HFF-Myc (cell line): ENCODE measurements at places on chromosomes 3 and 15.

DNA sequence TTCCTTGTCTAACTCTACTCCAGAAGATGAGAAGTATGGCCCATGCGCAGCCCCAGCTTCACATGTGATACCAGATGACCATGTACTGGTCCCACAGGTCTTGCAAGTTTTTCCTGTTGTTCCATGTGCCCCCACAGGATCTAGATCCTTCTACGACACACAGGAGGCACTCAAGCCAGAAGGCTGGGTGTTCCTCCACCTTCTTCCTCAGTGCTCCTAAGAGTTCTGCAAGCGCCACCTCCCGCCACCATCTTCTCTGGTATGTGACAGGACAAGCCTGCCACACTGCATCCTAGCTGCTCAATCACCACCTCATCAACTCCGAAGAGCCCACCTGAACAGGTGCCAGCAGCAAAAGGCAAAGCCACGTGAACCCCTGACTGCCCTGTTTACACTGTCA is 43.1 kb downstream of the XXYLT1 start:
- no peak for DNase-seq

GRCh38 chr3:152626226-152626625 is 208.7 kb upstream of the P2RY1 start:
- no peak for DNase-seq

DNA sequence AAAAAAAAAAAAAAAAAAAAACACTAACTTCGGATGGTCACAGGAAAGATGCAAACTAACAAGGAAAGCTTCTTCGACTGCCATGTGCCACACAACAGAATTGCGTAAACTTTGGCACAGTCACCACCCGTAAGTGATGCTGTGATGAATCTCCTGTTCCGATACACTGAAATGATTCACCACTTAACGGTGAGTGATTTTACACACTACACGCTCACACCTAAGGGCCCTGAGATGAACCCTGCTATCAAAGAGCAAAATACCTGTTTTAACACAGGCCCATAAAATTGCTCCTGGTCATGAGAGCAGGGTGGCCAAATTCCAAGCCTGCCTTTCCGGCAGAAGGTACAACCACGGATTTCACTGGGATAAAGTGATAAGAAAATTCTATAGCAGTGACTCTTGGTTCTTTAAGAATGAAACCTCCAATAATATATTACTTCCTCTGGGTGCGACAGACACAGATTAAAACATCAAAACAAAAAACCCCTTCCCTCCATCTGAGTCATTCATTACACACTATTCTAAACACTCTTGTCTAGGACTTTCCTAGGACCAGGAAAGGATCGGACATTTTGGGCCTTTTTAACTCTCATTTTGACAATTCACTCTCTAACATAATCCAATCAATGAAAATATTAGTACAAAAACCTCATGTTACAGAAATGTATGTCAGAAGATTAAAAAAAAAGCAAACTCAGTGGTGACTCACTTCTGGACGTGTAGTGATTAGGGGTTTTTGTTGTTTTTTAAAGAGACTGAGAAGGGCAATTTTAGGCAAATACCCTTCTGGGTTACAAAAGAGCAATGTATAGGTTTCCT is 28.3 kb downstream of the LRIG1 start:
- no peak for DNase-seq

- DNase-seq = no peak
These were observed 714 bp downstream of the ECT2 start for GRCh38 chr3:172751175-172751704.

GRCh38 chr15:48371961-48372360 is 40.7 kb downstream of the DUT start:
- DNase-seq = no peak

- no peak for DNase-seq
These were observed 71.0 kb downstream of the THSD4 start for GRCh38 chr15:71186267-71186666.

GRCh38 chr15:39283531-39283930 is 297.3 kb upstream of the THBS1 start:
- DNase-seq = no peak

DNA sequence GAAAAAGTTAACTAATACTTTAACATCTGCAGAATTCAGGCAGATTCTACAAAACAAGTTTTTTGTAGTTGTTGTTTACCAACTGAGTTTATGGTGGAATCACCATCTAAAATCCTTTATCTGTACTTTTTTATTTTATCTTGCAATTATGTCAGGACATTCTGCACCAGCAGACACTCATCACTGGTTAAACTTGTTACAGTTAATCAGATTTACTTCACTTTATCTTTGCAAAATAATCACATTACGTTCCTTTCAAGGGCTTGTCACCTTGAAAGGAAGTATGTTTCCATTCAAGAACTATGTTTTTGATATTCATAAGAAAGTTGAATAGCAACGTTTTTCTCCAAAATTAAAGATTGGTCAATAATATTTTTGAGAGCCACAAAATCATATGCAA is 796.6 kb upstream of the ROBO1 start:
- no peak for DNase-seq

- no peak for DNase-seq
These were observed 18.6 kb upstream of the THSD4 start for GRCh38 chr15:71096676-71097075.

DNA sequence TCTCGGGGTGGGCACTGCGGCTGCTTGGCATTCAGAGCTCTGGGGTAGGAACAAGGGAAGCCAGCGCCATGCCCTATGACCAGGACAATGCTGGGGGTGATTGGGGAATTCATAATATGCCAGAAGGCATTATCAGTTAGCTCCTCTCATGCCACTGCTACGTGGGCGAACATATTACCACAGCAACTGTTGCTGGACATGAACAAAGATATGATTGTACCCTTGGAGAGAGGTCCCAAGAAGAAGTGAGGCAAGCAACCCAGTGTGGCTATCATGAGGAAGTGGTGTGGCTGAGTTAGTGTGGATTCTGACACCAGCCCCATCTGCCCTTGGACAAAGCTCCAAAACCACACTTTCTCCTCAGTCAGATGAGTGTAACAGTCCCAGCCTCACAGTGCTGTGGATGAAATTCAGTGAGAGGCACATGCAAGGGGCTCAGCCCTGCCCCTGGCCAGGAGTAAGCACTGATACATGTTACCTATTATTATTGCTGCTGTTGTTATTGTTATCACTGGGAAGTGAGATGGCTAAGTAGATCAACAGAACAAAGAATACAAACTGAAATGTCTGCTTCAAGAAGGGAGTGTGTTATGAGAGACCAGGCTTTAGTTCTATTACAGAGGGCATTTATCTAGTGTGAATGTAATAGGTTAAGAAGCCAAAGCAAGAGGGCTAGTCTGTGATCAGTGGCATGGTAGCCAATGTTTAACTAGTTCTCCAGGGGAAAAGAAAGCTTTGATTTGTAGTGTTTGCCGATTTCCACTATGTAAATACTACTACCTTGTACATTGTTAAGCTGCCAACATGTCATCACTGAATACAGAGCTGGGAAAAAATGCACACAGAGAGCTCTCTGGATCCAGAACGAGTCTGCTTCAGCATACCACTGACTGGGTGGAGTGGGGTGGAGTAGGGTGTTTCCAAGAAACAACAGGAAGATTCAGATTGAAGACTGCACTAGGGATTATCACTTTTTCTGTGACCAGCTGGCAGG is 222.3 kb upstream of the EIF1B start:
- DNase-seq = no peak

DNA sequence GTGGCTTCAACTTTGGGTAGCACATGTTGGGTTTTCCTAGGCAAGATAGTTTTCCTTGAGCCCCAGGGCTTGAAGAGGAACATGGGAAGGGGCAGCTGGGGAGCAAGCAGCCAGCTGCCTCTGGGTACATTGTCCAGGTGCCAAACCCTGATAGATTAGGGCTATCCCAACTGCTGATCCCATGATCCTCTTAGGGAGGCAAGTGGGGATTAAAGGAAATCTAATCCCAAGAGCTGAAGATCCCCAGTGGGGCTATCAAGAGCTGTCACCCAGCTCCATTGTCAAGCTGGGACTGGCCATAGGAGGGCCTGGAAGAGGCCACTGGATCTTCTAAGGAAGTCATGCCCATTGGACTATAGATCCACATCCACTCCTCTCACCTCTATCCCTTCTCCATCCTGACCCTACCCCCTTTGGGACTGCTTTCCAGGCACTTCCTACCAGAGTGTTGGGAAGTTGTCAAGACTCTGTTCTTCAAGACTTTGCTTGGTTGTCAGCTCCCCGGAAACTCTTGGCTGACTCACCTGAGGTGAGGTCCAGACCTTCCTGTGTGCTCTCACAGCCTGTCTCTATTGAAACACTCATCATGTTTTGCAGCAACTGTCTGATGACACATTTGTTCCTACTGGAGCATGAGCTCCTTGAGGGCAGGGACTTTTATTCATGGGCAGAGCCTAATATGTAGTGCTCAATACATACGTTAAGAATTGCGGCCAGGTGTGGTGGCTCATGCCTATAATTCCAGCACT is 5.9 kb downstream of the CAMK2N2 start:
- no peak for DNase-seq

DNA sequence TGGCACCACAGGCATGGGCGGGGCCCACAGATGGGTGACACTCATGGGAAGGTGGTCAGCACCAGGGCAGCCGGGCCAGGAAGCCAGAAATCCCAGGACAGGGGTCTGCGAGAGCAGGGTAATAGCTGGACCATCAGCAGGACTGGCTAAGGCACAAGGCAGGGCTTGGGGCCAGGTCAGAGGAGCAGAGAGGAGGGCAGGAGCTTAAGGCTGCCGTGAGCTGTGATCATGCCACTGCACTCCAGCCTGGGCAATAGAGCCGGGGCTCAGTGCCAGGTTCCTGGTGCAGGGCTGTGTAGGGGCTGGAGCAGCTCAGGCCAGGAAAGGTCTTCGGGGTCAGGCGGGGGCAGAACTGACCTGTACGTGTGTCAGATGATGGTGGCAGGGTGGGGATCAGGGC is 64.2 kb upstream of the LINGO1 start:
- no peak for DNase-seq

GRCh38 chr3:159045279-159045885 is 243.5 kb downstream of the MFSD1 start:
- DNase-seq = no peak
